ENCODE measurements at places on chromosomes 16 and 17. TPM values are rescaled to one million over a fixed set of nuclear protein-coding genes. Genes with fewer than 3 reads are reported as not detected.

The ZNF385C gene
- total RNA-seq: 0.07 TPM

The AIPL1 gene
- total RNA-seq: not detected

The MOSMO gene
- 9.7 TPM for total RNA-seq

The HOXB8 gene
- total RNA-seq: not detected

The TERB1 gene
- total RNA-seq: not detected

The TEX19 gene
- not detected for total RNA-seq

The RTN4RL1 gene
- 0.47 TPM for total RNA-seq

The ABHD15 gene
- 11.7 TPM for total RNA-seq

The SCNN1G gene
- not detected for total RNA-seq

The ACBD4 gene
- total RNA-seq: 5.6 TPM

The SRCIN1 gene
- total RNA-seq: not detected

The CES5A gene
- not detected for total RNA-seq

The CPHXL2 gene
- not detected for total RNA-seq

The PRKAR1A gene
- total RNA-seq: 267 TPM

DNA sequence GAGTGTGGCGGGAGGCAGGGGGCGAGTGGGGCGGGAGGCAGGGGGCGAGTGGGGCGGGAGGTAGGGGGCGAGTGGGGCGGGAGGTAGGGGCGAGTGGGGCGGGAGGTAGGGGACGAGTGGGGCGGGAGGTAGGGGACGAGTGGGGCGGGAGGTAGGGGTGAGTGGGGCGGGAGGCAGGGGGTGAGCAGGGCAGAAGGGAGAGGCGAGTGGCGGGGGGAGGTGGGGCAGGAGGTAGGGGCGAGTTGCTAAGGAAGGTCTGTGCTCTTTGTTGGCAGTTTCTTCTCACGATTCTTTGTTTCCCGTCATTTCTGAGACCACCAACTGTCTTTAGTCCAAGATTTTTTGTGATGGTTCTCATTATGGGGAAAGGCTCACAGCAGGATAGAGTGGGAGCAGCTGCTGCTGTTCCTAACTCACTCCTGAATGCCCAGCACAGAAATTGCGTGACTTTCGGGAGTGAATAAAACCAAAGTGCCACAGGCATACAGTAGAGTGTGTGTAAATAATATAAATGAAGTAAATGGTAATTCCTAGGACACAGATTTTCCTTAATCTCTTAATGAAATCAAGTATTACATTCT lies 44.7 kb downstream of the COG7 start:
- no peak for DNase-seq

- no peak for DNase-seq
These were observed 5.9 kb upstream of the MYO15A start for GRCh38 chr17:18102640-18103039.

- peak; percentile 22 for DNase-seq
These were observed 17.2 kb downstream of the CD300LB start for GRCh38 chr17:74513987-74514631.

- DNase-seq: peak; percentile 91
These were observed 1.8 kb downstream of the NME4 start for GRCh38 chr16:398561-399339.

DNA sequence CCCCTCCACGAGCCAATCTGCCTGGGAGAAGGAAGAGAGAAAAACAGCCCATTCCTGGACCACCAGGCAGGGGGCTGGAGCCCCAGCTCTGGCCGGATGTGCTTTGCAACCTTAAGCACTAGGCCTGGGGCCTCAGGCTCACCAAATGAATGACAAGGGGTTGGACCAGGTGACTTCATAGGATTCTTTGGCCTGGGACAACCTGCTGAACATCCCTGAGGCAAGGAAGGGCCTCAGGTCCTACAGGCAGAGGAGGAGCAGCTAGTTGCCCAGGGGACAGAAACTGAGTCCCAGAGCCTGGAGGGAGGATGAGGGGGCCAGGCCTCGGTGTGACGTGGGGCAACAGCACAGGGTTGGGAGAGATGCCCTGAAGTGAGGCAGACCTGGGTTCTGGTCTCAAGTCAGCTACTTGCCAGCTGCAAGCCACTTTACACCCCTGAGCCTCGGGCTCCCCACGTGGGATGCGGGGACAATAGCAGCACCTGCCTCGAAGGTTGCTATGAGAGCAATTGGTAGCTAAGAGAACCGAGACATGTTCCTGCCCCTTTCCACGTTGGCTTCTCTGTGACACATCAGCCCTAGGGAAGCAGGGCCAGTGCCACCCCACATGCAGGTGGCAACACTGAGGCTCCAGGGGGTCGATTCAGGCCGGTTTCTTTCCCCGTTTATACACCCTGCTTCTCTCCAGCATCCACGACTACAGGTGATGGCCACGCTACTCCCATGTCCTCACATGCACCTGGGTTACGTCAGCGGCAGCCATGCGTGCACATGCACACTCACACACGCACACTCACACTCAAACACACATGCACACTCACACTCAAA lies 42.6 kb downstream of the CFAP20 start:
- DNase-seq: peak; percentile 64

- DNase-seq: peak; percentile 84
These were observed 5.7 kb upstream of the ZNF469 start for GRCh38 chr16:88376835-88377726.

DNA sequence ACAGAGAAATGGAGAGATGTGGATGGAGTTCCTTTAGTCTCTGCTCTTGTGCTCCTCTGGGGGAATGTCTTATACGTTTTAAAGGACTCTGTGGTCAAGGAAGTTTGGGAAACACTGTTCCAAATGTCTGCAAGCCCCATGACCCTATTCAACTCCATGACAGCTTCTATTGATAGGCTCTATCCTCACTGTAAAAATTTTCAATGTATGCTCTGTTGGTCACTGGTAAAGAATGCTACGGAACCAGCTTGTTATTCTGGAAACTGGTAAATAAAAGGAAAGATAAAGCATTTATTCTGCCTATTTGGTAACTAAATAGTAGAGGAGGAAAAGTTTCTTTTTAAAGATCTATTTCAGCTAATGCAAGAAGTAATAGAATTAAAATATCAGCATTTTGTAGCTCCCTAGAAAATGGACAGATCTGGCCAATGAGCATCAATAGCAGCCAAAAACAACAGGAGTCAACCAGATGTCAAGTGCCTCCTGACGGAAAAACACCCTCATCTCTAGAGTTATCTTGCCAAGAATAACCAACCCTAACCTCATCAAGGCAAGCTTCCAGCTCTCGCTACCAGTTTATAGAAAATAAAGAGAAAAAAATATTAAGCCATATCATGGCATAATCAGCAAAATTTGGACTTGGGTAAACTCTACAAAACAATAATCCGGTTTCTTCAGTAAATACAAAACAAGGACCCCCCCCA lies 16.1 kb downstream of the GDE1 start:
- DNase-seq: no peak

- no peak for DNase-seq
These were observed 7.8 kb downstream of the HSPB9 start for GRCh38 chr17:42130310-42130936.

- DNase-seq: no peak
These were observed 2.0 kb downstream of the NCBP3 start for GRCh38 chr17:3843935-3844516.
